ENCODE measurements at places on chromosomes 2 and 18.
A peak's percentile ranks its signal among the peaks of the same experiment; 100 is the strongest.

DNA sequence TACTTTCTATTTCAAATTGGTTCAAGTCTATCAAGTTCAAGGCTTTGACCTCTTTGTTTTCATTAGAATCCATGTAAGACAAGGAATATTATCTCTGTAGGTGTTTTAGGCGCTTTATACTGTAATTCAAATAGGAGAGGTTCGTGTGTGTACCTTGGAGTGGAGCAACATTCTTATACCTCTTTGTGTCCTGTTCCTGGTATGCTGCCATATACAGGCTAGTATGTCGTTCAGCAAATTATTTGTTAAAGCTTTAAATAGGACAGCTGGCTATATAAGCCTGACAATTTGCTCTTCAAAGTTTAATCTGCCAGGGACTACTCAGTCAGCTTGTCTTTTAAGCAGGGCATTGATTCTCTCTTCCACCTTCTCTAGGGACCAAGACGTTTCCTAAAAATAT, 31.1 kb upstream of the SPAG16 start:
- DNase-seq = no peak

GRCh38 chr2:97935719-97936161, 60.0 kb downstream of the TMEM131 start:
- DNase-seq = peak; percentile 7

GRCh38 chr2:75162259-75162658, 37.1 kb downstream of the TACR1 start:
- no peak for DNase-seq

DNA sequence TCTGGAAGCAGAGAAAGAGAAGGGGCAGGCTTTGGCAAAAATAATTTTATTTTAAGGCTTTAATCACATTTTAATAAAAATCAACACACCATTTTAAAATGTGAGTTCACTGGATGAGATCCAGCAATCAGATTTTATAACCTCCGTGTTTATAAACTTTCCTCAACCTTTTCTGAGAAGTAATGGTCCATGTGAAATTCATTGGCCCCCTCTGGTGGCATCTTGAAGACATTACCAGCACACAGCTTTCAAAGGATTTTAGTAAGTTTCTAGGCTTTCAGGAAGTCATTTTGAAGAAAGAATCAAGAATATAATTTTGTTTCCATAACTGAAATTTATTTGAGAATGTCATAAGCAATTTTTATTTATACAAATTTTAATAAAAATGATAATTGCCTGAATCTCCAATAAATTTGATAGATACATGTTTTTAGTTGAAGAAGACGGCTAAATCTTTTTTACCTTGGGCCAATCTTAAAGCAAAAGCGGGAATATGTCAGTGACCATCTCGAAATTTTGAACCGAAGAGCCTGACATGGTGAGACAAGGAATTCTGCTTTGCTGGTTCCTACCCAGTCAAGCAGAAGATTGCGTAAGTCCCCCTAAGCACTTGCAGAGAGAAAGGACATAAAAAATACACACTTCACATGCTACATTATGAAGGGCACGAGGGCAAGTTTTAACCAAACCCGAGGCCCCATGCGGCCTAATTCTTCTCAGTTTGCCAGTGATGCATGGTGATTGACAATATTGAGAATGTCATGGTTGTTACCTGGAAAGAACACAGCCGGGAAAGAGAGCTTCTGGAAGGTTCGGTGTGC, 128.4 kb upstream of the CBLN2 start:
- DNase-seq = peak; percentile 32

GRCh38 chr2:49693961-49694360, 539.6 kb upstream of the FSHR start:
- no peak for DNase-seq

DNA sequence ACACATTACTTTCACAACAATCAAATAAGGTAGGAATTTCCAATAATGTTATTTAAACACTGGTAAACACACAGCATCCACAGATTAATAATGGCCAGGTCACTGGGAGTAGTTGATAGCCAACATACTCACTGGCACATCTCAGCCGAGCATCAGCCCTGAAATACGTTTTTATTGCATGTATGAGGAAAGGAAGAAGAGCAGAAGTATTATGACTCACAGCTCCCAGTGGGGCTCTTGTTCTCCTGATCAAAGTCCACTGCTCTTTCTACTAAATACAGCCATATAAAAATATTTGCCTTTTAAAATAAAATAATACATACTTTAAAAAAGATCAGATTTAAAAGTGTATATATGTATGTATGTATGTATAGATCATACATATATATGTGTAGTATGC, 999.6 kb downstream of the SUCLG1 start:
- no peak for DNase-seq

GRCh38 chr18:24734058-24734457, 273.6 kb downstream of the HRH4 start:
- DNase-seq = peak; percentile 4

DNA sequence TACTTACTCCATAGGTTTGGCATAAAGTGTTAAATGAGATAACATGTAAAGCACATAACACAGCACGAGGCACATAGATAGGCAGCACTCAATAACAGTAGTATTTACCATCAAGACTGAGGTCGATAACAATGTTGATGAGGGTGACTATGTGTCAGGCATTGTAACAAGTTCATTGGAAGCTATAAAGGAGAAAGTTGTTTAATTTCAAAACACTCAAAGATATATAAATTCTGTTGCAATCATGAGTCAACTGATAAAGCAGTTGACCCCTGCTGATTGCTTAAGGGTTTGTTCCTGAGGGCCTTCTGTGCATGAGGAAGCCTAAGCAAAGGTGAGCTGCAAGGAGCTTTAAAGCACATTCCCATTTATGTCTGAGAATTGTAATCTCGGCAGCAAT, 760.5 kb downstream of the SATB2 start:
- DNase-seq = no peak

- DNase-seq = no peak
Observed at GRCh38 chr2:240672076-240672700, 10.5 kb downstream of the AQP12B start.

DNA sequence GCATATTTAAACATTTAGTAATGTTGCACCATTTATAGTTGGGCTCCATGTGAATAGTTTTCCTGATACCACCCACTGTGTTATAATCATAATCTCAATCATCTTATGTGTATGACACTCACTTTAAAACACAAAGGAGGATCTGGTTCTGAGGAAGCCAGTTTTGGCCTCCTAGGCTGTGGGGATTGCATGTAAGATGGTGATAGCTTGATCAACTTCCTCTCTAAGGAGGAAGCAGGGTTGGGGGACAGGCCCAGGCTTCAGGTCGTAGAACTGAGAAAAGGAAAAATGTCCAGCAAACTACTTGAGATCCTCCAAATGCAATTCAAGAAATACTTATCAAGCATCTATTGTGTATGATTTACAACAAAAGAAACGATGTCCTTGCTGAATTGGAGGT, 4.9 kb upstream of the PPM1B start:
- no peak for DNase-seq

DNA sequence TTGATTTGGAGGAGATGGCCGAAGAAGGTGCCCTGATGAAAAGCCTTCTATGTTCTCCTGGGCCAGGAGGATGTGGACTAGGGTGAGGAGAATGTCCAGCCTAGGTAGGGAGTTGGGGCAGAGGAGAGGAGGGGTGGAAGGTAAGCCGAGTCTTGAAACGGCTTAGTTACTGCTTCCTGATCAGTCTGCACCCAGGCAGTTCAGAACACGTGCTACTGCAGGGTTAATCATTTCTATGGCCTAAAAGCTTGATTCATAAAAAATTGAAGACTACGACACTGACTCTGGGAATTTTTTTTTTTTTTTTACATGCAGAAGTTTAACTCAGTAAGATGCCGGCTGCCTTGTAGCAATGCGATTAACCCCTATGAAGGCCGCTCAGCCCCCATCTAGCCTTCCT, 125.3 kb downstream of the TMEM163 start:
- DNase-seq = no peak

Measured in activated CD8-positive, alpha-beta T cell treated with anti-CD3 and anti-CD28 coated beads for 36 hours (primary cell).